Esophagus squamous epithelium (tissue), 5 donors: ENCODE measurements at places on chromosomes 1 and 21.

DNA sequence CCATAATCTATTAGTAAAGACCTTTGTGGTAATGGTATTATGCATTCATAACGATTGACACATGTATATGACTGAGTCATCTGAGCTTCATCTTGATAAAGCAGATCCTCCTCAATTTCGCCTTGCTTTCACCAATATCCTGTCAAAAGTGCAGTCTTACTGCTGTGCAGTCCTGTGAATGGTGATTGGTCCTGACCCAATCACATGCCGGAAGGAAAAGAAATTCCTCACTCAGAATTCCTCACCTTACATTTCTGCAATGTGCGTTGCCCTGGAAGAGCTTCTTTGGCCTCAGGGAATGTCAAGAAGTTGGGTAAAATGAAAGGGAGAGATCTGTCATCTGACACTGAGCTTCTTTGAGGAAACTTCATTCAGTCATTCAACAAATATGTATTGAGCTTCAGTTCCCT, 121.0 kb upstream of the TSPAN2 start:
- DNase-seq: no peak

GRCh38 chr1:176073524-176074157, 133.4 kb downstream of the COP1 start:
- DNase-seq: no peak

DNA sequence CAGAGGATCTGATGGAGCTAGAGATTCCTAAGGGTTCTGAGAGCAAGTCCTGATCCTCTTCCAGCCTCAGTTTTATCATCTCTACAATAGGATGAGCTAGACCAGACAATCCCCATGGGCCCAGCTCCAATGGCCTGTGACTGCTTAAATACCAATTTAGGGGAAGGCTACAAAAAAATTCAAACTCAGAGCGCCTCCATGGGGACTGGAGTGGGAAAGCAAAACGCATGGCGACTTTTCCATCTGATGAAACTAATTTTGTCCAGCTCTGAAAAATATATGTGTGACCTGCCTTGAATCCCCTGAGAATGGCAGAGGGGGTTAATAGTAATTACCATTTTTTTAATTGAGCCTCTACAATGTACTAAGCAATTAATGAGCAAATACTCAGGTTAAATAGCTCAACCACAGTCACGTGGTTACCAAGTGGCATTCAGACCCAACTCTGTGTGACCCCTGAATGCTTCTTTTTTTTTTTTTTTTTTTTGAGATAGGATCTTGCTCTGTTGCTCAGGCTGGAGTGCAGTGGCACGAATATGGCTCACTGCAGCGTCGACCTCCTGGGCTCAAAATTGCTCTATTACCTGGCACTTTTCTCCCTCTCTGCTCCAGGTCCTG, 8.4 kb downstream of the EXTL1 start:
- DNase-seq: no peak

DNA sequence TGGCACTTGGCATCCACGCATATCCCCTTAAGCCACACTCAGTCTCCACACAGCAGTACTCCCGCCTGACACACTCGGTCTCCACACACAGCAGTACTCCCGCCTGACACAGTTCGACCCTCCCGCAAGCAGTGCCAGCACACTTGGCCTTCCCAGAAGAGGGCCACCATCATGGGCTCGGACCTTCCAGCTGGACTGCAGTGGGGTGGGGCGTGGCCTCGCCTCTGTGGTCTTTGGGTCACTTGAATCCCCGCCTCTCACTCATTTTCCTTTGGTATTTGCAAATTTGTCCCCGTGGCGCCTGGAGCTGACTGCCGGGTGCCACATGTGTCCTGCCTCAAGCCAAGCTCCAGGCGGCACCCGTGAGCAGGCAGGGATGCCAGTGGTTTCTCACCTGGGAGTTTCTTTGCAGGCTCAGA, 63.7 kb downstream of the FAAP20 start:
- no peak for DNase-seq

DNA sequence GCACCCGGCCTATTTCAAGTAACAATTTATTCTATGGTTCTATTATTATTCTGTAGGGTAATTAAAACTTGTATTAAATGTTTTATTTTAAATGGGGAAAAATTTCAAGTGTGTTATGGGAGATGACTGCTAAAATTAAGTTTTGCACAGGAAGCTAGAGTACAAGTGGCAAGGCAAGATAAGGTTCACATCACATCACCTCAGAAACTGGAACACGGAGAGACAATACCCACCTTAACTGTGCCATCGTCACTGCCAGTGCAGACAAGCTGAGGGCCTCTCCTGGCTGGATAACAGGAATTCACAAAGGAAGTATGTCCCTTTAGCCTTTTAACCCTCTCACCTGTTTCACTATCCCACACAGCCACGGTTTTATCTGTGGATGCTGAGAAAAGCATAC, 7.6 kb downstream of the SNRNP40 start:
- DNase-seq: no peak

DNA sequence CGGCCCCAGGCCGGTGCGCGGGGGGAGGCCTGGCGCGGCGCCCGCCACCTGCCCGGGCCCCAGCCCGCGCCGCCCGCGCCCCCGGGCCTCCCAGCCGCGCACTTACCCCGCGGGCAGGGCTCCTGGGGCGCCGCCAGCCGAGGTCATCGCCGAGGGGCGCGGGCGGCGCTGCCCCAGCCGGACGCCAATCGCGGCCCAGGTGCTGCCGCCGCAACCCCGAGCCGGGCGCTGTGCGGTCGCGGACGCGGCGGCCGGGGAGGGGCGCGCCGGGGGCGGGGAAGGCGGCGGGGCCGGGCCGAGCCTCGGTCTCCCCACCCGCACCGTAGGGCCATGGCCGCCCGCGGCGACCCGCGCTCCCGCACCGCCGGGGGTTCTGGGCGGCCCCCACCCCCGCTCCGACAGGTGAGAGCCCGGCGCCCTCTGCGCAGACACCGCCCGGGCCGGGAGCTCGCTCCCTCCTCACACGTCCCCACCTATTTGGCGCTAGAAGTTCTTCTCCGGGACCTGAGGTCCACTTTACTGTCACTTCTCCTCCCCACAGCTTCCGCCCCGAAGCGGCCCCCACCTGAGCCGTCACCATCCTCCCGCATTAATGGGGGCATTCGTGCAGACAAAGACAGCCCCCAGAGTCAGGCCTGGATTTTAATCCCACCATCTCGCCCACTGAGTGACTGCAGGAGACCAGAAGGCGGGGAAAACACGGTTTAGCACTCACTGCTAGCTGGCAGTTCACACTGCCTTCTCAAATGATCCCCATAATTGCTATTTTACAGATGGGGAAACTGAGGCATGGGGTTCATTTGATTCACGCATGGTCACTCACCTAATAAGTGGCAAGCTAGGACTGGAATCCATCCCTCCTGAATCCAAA, at the start of gene TTC39A:
TTC39A (minus strand) TSS at position 232 of the 871 bp plus-strand sequence; CDS start at position 147, 85 bp downstream.
- no peak for DNase-seq

DNA sequence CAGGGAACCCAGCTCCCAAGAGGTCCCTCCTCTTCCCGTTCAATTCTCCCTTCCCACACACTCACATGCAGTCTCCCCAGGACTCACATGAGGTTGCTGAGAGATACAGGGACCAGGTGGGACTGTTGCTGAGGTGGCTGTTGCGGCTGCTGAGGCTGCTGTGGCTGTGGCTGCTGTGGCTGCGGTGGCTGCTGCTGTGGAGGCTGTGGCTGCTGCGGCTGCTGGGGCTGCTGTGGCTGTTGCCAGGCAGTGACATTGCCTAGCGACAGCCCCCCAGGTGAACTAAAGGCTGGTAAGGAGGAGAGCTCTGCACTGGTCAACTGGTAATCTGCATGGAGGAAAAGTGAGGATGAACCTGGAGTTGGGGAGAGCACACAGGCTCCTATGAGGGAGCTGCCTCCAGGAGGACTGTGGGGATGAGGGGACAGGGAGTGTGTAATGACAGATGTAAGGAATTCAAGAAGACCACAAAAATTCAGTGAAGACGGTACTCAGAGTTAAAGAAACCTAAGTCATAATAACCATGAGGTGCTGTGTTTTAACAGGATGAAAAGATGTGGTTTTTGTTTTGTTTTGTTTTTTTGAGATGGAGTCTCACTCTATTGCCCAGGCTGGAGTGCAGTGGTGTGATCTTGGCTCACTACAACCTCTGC, 31.8 kb downstream of the MEF2D start:
- no peak for DNase-seq

DNA sequence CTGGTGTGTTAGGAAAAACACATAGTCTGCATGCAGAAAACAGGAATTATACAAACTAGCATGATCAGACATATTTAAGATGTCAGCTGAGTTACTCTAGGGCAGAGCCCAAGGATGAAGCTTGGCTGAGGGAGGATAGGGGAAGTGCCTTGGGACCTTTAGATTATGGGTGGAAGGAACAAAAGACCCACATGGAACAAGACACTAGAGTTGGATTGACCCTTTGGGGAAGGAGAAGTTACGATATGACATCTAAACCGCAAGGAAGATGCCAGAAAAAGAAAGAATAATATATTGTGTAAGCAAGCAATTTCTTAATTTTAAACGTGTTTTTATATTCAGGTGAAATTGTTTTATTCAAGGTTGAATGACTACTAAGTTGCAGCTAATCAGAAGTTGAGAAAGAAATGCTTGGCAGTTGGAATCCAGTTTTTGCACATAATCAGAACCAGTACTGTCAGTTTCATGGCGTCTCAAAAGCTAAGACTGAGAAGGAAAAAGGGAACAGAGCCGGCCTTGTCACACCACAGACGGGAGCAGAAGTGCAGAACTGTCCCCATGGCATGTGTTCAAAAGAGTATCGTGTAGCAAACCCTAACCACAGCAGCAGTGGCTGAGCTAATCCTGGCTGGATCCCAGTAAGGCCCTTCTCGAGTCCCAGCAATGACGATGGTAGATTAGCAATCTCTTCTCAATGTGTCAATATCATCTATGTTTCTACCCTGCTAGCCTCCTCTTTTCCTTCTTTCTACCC, 31.2 kb upstream of the IFNAR2 start:
- DNase-seq: no peak

GRCh38 chr1:55894521-55894920, 679.4 kb upstream of the USP24 start:
- DNase-seq: no peak

GRCh38 chr1:106768501-106768900, 288.0 kb upstream of the PRMT6 start:
- DNase-seq: no peak

DNA sequence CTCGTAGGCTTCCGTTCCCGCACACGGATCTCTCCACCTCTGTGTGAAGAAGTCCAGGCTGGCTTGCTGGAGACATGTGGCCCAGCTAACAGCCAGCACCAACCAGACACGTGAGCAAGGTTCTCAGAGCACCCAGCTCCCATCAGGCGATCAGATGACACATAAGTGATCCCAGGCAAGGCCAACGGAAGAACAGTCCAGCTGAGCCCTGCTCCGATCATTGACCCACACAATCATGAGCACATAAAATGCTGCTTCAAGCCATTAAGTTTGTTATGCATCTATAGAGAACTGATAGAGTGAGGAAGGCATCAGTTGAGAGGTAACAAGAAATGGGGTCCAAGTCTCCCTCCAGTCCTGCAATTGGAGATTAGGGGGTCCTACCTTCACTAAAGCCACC, 15.4 kb downstream of the C1orf198 start:
- DNase-seq: no peak

GRCh38 chr1:3219005-3219790, 150.2 kb downstream of the PRDM16 start:
- DNase-seq: no peak

DNA sequence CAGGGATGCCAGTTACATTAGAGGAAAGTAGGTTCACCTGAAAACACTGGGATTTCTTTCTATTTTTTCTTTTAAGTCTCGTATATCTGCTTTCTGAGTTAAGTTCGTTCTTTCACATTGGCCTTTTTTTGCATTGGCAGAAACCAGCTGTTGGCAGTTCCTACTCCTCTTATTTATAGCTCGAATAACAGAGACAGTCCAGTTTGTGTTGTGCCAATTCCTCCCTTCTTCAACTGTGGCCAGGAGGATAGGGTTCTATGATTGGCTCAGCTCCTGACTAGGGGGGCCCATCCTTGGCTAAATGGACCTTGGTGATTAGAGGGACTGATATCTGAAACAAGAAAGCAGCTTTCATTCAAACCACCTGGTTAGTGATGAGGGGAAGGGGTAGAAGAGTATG, 115.8 kb downstream of the RPS6KC1 start:
- DNase-seq: no peak

DNA sequence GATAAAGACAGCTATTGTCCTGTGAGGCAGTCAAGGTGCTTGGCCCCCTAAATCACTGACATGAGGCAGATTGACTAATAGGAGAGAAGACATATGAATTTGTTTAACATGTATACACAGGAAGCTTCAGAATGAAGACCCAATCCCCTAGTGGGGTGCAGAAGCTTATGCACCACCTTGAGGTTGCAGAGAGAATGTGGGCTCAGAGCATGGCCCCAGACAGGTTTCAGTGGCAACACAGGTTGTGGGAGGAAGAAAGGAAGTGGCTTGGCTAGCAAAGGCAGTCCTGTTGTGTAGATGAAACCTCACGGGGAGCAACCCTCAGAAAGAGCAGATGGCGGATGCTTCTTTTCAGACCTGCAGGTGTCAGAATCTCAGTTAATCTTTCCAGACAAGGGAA, 37.0 kb upstream of the PARP1 start:
- peak; percentile 4 for DNase-seq

- DNase-seq: no peak
These were observed 917 bp downstream of the STX12 start for GRCh38 chr1:27773826-27774445.

- no peak for DNase-seq
These were observed 70.2 kb downstream of the DAB1 start for GRCh38 chr1:57353654-57354053.

GRCh38 chr1:41236781-41237180, 5.3 kb downstream of the SCMH1 start:
- no peak for DNase-seq

DNA sequence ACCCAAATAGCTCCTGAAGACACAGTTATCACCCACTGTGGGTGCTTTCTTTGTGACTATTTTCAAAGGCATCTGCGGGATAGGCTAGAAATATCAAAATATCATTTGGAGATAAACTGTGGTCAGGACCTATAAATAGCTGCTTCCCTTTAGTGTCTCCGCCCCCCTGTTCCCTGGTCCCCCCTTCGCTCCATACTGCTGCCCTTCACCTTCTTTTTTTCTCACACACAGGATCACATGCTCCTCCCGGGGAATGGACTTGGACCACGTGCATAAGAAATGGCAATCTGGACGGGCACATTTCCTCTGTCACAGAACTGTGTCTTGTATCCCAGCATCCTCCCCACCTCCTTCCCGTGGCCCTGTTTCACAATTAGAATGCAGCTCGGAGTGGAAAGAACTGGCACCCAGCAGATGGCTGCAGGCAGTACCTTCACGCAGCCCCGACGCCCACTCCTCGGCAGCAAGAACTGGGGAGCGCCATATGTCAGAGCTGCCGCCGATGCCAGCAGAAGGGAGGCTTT, 68.8 kb upstream of the SSX2IP start:
- DNase-seq: no peak

GRCh38 chr1:211641942-211642341, 33.5 kb downstream of the NEK2 start:
- DNase-seq: no peak

- no peak for DNase-seq
These were observed 29.3 kb upstream of the C1QA start for GRCh38 chr1:22607154-22607553.
